T follicular helper cell (primary cell): ENCODE measurements at places on chromosomes 11 and 22.

GRCh38 chr11:9459667-9460321, 1.0 kb upstream of the ZNF143 start:
- DNase-seq = no peak

DNA sequence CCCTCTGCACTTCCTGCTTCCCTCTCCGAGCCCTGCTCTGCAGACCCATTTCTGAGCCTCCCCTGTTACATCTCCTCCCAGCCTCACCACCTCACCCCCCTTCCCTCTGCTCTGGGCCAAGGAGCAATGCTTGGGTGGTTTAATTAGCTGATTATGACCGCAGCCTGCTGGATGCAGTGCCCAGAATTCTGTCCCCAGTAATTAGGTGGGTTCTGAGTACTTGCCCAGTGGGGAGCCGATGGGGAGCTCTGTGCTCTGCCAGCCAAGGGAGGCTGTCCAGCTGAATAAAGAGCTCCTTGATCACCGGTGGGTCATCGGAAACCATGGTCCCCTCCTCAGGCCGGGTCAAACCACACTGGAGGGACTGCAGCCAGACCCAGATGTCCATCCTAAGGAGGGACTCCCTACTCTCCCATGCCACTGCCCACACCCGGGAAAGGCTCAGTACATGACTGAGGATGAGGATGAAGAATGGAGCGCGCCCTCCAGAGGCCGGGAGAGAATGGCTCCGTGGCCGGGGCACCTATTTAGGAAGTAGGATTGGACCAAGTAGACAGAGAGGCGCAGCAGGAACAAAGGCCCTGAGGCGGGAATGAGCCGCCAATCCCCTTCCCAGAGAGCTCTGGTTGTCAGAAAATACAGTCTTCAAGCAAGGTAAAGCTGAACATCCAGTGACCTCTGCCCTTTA, 9.1 kb downstream of the ARRB1 start:
- no peak for DNase-seq

DNA sequence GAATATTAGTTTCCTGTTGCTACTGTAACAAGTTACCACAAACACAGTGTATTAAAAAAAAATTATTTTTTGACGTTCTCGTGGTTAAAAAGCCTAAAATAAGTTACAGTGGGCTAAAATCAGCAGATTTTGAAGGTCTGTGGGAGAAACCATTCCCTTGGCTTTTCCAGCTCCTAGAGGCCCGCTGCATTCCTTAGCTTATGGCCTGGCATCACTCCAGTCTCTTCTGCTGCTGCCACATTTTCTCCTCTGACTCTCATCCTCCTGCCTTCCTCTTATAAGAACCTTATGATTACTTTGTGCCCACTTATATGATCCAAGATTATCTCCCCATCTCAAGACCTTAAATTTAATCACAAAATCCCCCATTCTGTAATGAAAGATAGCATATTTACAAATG, 392.7 kb downstream of the GUCY1A2 start:
- DNase-seq = no peak

DNA sequence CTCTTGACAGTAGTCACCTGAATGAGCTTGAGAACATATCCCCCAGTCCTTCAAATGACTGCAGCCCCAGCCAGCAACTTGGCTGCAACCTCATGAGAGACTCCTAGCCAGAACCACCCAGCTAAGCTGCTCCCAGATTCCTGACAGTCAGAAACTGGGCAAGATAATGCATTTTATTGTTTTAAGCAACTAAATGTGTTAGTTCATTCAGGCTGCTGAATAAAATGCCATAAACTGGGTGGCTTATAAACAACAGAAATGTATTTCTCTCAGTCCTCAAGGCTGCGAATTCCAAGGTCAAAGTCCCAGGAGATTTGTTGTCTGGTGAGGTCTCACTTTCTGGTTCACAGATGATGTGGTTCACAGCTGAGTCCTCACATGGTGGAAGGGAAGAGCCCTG, 5.8 kb upstream of the PAMR1 start:
- no peak for DNase-seq

- no peak for DNase-seq
These were observed 47.7 kb upstream of the SYT7 start for GRCh38 chr11:61628662-61628970.

DNA sequence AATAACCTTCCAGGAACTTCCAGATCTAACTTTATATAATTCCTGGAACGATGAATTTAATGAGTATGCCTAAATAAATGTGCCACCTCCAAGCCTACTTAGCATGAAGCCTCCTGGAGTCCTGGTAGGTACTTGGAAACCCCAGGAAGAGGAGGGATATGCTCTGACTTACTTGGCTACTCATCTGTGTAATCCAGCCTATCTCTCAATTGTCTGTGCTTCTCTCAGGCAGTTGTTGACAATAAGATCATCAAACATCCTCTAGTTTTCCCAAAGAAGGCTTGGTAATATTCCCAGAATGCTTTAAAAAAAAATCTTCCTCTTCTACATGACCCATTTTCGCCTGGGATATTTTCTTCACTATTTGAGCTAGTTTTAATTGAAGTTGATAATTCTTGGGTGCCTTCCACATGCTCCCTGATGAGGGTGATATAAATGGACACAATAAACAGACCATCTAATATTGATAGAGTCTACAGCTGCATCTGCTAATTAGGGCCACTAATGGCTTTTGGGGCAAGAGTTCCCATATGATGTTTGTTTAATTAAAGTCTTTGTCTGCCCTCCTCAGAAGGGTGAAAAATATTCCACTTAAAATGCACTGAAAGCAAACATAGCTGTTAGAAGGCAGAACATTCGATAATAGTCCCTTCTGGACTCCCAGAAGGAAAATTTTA, 75.5 kb upstream of the RAB38 start:
- DNase-seq = no peak

DNA sequence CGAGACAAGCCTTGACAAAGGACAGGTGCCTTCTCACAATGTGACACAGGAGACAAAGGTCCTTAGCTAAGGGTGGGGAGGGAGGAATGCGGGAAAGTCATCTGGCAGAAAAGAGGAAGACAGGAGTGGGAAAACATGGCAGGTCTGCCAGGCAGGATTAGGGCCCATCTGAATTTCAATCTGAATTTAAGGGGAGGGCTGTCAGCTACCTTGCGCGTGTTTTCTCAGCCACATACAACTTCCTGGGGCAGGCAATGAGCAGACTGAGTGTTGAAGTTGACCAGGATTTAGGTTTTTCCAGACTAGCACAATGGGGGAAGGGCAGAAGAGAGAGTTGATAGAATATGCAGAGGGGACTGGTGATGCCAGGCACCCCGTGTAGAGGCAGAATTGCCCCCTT, 66.7 kb upstream of the LARGE1 start:
- no peak for DNase-seq

GRCh38 chr22:22940961-22941605, 53.5 kb downstream of the IGLL5 start:
- DNase-seq = no peak

DNA sequence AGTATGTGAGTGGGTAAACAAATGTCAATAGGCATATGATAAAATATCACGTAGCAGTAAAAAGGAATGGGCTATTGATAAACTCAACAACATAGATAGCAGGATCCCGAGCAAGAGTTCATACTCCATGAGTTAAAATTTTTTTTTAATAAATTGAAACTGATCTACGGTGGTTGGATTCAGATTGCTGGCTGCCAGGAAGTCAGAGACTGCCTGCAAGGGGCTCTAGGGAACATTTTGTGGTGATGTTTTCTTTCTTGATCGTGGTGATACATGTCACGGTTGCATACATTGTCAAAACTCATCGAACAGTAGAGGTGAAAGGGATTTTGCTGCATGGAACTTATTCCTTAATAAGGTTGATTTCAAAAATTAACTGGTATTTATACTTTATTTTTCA, 62.6 kb upstream of the WNT7B start:
- DNase-seq = no peak

GRCh38 chr22:28464127-28464526, 215.5 kb downstream of the TTC28 start:
- DNase-seq = no peak

DNA sequence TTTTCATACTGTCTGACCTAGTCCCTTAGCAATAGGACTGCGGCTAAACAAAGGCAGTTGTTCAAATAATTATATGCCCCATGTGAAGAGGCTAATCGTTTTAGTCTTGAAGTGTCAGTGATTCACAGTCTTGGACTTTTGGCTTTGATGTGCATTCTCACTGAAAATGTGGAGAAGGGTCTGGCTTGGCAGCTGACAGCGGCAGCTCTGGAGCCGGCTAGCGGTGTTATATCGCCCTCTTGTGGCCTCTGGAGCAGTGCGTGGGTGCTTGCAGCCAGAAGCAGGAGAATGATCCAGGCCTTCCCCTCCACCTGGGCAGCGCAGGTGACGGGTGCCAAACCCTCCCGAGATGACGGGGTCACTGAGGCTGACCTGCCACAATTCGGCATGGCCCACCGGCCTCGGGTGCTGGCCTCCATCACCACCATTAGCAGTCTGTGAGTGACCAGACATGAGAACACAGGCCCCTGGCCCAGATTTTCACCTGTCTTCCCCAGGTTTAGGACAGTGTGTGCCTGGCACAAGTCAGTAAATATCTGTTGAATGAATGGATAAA, 90.3 kb upstream of the PITPNB start:
- peak; percentile 64 for DNase-seq

- DNase-seq = no peak
These were observed 493.5 kb upstream of the B3GAT1 start for GRCh38 chr11:134905517-134905916.

DNA sequence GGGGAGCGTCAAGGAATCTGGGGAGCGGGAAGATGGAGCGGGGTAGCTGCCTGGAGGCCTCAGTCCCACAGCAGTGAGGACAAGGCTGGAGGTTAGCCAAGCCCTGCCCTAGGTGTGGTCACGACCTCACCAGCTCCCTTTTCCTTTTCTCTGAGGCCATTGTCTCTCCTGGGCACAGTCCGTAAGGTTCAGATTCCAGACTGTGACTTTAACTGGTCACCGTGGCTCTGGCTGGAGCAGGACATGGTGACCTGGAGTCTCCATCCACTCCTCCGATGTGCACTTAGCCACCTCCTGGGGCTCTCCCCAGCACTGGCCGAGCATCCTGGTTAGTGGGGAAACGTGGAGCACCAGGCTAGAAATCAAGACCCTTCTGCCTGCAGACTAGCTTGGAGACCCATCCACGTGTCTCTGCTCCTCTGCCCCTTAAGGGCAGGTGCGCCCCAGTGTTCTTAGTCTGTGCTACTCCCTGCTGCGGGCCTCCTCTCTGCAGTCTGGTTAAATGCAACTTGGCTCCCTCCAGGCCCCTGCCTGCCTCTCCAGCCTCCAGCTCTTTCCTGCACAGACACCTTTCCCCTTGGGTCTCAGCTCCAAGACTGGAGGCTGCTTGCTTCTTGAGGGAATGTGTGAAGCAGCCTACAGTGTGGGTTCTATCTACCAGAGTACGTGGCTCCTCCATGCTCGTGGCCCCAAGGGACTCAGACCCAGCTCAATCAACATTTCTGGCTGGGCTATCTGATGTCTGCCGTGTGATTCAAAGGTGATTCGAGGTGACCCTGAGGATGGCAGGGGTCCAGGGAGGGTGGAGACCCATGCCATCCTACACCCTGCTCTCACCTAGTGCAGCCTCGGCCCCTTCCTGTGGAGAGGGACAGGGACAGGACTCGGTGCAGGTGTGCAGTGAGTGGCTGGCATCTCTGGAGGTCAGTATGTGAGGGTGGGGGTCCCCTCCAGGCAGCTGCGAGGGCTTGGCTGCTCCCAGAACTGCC, 5.2 kb downstream of the SLC25A1 start:
- no peak for DNase-seq

GRCh38 chr11:129239207-129239606, 47.1 kb upstream of the ARHGAP32 start:
- no peak for DNase-seq

DNA sequence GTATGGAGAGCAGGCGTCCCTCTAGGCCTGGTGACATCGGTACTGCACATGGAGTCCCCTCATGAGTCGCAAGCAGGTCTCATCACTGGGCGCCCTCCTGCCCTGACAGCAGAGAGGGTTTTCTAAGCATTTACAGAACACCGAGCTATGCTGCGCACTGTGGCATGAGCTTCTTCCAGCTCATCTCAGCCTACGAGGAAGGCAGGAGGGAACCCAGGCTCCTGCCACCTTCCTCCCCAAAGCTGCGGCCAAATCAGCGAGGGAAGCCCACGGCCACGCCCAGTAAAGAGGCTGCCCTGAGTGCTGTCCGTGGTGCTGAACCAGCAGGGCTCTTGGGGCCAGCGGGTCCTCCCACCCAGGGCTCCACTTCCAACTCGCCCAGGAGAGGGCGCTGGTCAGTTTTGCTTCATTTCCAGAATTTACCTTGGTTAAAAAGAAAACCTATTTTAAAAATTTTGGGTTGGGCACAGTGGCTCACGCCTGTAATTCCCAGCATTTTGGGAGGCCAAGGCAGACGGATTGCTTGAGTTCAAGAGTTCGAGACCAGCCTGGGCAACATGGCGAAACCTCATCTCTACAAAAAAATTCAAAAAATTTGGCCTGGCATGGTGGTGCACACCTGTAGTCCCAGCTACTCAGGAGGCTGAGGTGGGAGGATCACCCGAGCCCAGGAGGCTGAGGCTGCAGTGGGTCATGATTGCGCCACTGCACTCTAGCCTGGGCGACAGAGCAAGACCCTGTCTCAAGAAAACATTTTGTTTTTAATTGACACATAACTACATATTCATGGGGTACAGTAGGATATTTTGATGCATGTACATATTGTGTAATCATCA, 34.2 kb downstream of the PHF21B start:
- peak; percentile 20 for DNase-seq
